ENCODE measurements at places on chromosomes 7 and 10.

- no peak for DNase-seq
These were observed 161.4 kb downstream of the CCDC3 start for GRCh38 chr10:12839941-12840611.

DNA sequence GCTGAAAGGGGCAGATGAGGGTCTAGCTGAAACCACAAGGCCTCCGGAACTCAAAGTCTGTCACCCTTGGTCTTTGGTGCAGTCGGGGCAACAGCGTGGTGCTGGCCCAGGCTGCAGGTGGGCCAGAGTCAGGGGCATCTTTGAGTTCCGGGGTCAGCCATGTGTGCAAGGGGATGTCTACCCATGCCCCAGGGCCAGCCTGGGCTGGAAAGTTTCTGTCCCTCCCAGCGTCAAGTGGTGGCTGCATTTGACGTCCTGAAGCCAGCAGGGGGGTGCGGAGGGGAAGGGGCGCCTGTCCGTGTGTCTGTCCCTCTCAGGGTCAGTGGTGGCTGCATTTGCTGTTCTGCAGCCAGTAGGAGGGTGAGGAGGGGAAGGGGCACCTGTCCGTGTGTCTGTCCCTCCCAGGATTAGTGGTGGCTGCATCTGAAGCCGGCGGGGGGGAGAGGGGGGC lies 638 bp downstream of the BRAT1 start:
- DNase-seq, result no peak

DNA sequence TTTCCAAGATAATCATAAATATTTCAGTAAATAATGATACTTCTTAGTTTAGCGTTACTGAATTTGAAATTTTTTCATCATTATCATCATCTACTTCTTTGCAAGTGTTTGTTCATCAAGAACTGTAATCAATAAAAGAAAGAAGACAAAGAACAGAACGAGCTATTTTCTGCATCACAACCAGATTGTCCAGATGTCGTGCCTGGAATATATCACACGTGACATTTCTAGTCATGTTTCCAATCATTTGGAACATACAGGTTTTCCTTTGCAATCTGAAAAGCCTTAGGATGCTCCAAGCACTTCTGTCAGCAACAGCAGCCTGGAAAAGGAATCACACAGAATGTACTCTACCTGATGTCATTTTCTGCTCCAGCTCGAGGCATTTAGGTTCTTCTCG lies 107.4 kb downstream of the FAM107B start:
- DNase-seq, result no peak

DNA sequence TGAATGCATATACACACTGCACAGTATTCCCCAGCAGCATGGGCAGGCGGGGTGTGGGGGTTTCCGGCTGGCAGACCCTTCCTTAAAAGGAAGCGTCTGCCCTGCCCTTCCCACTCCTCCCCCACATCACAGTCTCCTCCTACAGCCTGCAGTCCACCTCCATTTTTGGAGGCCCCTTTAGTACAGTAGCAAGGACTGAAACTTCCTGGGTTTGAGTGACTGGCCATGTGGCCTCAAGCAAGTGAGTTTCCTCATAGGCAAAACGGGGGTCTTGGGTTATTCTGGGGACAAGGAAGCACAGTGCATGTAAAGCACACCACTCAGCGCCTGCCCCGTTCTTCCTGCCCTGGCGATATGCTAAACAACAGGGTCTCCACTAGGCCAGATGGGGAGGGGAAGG lies 62.1 kb upstream of the COL13A1 start:
- no peak for DNase-seq

GRCh38 chr10:89337484-89337883 lies 9.7 kb downstream of the IFIT3 start:
- no peak for DNase-seq

DNA sequence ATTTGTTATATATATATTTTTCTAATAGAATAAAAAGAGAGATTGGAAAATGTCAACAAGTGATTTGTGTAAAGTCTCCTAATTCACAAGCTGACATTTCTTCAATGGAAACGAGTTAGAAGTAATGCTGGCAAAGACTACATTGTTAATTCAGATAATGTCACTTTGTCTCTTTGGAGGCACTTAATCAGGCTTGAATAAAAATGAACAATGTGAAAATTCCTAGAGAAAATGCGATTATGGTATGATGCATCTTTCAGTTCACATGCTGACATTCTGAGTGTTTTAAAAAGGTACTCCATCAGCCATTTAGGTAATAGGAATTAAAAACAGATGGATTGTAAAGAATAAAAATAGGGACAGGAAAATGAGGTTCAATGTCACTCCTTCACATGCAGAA lies 100.1 kb downstream of the SLC13A1 start:
- no peak for DNase-seq

- DNase-seq, result no peak
These were observed 2.6 kb downstream of the NKX6-2 start for GRCh38 chr10:132783165-132783939.

DNA sequence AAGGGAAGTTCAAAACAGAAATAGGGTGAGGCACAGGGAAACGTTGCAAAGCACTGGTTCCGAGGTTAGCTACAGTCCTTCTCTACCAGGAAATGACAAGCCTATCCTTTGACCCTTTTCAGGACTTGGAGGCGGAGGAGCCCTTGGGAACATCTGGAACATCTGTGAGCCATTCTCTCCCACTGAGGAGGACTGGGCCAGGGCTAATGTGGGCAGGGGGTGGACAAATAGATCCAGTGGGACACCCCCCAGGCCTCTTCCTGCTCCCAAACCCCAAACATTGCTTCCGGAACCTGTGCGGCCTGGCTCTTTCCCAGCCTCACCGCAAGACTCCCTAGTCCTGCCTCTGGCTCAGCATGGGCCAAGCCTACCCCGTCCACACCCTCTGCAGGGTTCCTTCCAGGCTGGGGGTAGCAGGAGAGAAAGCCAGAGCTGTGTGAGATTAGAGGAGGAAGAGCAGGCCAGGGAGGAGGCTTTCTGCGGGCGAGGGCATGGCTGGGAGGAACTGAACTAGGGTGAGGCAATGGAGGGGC lies 36.5 kb downstream of the GHRHR start:
- no peak for DNase-seq
